ENCODE measurements at places on chromosomes 4 and X.

- no peak for DNase-seq
Measured at GRCh38 chrX:27966955-27967354, 14.3 kb downstream of the DCAF8L1 start.

GRCh38 chrX:153973127-153974002 lies 811 bp downstream of the TMEM187 start:
- DNase-seq = no peak

- DNase-seq = peak; percentile 7
Measured at GRCh38 chr4:110165382-110166286, 32.8 kb downstream of the ELOVL6 start.

- no peak for DNase-seq
Measured at GRCh38 chrX:69948276-69948797, 101.4 kb downstream of the AWAT2 start.

DNA sequence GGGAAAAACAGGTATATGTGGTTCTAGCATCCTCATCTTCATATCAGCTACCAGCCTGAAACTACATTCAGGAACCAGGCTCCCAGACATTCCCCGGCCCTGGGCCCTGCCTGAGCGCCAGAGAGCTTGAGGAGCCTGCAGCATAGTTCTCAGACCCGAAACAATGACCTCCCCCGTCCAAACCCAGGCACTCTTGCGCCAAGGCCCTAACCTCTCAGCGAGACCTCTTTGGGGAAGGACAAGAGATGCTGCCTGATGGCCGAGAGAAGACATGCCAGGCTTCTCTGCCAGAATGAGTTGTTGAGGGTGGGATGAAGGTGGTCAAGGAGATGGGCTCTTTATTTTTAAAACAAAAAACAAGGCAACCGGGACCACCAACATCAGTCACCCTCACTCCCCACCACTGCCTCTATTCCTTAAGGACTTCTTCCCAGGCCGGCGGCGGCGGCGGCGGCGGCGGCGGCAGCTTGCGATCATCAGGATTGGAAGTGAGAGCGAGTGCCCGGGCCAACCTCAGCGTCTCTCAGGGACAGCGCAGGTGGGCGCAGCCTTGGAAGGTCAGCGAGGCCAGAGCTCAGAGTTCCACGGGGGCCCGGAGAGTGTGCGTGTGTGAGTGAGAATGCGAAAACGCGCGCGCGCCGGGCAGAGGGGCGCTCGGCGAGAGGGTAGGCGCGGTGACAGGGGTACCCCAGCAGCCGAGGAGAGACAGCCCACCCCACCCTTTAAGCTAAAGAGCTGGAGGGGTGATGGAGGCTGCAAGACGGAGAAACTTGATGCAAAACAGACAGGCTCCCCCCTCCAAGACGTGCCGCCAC lies 601 bp downstream of the INPP4B start:
- no peak for DNase-seq

GRCh38 chr4:19623866-19624265 lies 627.8 kb upstream of the SLIT2 start:
- no peak for DNase-seq

- no peak for DNase-seq
Measured at GRCh38 chrX:30904632-30905031, 15.6 kb upstream of the TAB3 start.

GRCh38 chrX:51395480-51395809 lies 62.8 kb downstream of the NUDT10 start:
- DNase-seq = no peak

GRCh38 chr4:137387924-137388323 lies 144.4 kb downstream of the PCDH18 start:
- no peak for DNase-seq
